GM13977 (cell line): ENCODE measurements at places on chromosomes 1 and 21.

GRCh38 chr21:34994766-34995631 is 54.1 kb downstream of the RUNX1 start:
- DNase-seq, result no peak

- no peak for DNase-seq
These were observed 127.2 kb upstream of the ATP1B1 start for GRCh38 chr1:168979276-168979675.

GRCh38 chr21:45000637-45001133 is 60.9 kb downstream of the SLX9 start:
- DNase-seq, result no peak

DNA sequence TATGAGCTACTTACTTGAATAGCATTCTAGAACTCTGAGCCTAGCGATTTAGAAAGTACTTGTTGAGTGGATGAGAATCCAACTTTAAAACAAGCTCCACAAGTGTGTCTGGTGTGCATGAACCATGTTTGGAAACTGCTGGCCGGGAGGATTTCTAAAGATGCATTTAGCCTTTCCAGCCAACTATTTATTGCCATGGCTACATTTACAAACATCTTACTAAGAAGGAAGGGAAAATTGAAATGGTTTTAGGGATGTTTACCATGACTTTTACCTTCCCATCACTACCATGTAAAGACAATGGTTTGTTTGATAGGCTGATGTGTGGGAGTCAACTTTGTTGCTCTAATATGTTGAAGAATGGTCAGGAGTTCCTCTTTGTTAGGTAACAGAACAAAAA is 37.7 kb upstream of the ARHGAP29 start:
- no peak for DNase-seq

DNA sequence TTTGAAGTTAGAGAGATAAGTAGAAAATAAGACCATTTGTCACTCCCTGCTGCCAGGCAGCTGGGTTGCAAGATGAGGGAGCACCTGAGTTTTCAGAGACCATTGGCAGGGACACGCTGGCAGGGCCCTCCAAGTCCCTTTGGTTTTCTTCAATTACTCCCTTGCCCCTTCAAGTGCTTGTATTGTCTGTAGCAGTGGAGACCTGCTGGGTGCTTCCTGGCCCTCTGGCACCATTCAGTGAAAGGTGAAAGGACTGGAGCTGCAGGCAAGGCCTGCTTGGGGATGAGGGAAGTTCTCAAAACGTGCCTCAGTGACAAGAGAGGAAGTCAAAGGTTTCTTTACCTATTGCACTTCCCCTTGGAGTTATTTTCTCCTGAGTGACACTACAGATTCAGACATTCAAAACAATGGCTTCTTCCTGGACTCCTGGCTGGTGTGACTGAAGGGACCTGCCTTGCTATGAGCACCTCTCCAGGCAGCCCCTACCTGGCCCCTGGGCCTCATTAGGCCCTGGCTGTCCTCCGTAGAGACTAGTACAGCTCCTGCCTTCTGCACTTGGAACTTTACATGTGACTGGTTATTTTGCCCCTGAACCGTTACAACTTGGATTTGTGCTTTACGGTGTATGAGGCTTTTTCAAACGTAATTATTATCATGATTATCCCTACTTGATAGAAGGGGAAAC is 100.1 kb downstream of the C1orf21 start:
- no peak for DNase-seq
